ENCODE measurements at places on chromosomes 5 and 9. TPM values are rescaled to one million over a fixed set of nuclear protein-coding genes. Genes with fewer than 3 reads are reported as not detected.

The DCAF12 gene
- 17.0 TPM for total RNA-seq

The FGF10 gene
- total RNA-seq: 33.7 TPM

DNA sequence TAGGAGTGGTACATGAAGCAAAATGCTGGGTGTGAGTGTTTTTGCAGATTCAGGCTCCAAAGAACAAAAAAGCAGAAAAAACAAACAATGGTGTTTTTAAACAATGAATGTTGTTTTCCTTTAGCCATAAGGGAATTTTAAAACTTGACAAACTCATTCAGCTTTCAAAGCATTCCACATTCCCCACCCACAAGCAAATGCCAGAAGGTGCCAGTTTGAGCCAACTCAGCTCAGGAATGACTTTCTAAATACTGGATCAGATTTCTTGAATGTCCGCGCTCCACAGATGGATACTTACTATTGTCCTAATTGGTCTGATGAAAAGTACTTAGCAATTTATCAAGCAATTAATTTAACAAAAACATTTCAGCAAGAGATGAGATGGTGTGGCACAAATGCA lies 12.9 kb upstream of the MOB3B start:
- no peak for ATAC-seq

GRCh38 chr9:93268551-93269314 lies 84.8 kb downstream of the WNK2 start:
- no peak for ATAC-seq

All from gastroesophageal sphincter (tissue), 4 donors.